ENCODE measurements at places on chromosomes 12 and 14.

GRCh38 chr14:46940611-46941010 lies 289.0 kb upstream of the RPL10L start:
- DNase-seq: no peak

GRCh38 chr12:107320929-107321631 lies 227.7 kb upstream of the CRY1 start:
- DNase-seq: no peak

- DNase-seq: no peak
Measured at GRCh38 chr12:868722-869121, 80.8 kb downstream of the RAD52 start.

- DNase-seq: no peak
Measured at GRCh38 chr14:69956970-69957369, 77.8 kb downstream of the SMOC1 start.

- DNase-seq: no peak
Measured at GRCh38 chr12:52063981-52064649, 5.7 kb upstream of the ATG101 start.

DNA sequence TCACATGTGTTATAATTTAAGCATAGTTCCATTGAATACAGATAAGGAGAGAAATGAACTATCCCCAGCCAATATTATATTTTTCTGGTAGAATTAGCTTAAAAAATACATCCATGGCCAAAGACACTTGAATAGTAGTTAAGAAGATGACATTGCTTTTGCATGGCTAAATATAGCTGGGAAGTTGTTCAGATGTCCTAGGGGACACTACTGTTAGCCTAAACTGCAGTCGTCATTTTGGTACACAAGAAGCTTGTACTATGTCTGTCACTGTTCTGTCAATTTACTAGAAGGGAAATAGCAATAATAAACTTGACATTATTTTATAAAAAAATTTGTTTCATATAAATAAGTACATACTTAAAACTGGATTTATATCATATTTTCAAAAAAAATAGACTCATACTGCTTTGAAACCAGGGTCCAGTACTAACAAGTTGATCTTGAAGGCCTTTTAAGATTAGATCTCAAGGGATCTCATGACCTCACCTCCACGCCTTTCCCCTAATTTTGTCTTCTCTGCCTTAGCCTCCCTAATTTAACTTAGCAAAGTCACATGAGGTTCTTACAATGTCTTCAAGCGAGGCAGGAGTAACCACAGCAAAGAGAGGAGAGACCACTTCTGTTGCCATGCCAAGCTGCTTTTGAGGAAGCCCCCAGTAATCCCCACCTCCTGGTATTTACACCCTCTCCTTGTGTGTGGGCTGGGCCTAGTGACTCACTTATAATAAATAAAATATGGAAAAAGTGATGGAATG lies 81.0 kb downstream of the AVPR1A start:
- no peak for DNase-seq

DNA sequence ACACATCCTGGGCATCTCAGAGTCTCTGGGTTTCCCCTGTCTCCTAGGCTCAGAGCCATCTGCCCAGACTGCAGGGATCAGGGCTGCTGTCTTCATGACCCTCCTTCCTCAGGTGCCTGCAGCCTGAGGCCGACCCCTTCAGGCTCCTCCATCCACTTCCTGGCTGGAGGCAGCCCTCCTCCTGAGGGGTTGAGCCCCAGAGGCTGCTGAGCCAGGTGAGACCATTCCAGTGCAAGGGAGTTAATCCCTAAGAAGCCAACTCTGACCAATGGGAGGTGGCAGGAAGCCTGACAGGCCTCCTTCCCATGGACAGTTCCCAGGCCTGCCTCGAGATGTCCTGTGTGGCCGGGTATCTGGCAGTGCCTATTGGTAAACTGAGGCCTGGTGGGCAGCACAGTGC lies 8.4 kb upstream of the PPP4R4 start:
- DNase-seq: no peak

DNA sequence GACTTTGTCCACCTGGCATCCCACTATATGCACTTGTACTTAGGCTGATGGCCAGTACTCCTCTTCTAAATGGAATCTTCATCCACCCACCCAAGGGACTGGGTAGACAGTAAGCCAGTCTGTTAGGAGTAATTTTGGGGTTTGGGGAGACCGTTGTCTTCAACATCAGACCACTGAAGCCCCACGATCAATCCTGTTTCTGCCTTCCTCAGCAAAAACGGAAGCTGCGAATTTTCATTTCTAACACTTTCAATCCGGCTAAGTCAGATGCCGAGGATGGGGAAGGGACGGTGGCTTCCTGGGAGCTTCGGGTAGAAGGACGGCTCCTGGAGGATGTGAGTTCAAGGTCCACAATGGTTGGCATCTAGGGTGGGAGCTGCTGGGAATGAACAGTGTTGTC lies 2.0 kb downstream of the SMARCD1 start:
- DNase-seq: no peak

- no peak for DNase-seq
Measured at GRCh38 chr12:1974812-1975211, 29.4 kb downstream of the DCP1B start.

Data from caudate nucleus (tissue), 63 donors.